ENCODE measurements at places on chromosomes 13 and 19.

- no peak for DNase-seq
These were observed 80.2 kb upstream of the GJB6 start for GRCh38 chr13:20312292-20312691.

GRCh38 chr13:111568290-111568689, 247.8 kb downstream of the TEX29 start:
- DNase-seq = no peak

DNA sequence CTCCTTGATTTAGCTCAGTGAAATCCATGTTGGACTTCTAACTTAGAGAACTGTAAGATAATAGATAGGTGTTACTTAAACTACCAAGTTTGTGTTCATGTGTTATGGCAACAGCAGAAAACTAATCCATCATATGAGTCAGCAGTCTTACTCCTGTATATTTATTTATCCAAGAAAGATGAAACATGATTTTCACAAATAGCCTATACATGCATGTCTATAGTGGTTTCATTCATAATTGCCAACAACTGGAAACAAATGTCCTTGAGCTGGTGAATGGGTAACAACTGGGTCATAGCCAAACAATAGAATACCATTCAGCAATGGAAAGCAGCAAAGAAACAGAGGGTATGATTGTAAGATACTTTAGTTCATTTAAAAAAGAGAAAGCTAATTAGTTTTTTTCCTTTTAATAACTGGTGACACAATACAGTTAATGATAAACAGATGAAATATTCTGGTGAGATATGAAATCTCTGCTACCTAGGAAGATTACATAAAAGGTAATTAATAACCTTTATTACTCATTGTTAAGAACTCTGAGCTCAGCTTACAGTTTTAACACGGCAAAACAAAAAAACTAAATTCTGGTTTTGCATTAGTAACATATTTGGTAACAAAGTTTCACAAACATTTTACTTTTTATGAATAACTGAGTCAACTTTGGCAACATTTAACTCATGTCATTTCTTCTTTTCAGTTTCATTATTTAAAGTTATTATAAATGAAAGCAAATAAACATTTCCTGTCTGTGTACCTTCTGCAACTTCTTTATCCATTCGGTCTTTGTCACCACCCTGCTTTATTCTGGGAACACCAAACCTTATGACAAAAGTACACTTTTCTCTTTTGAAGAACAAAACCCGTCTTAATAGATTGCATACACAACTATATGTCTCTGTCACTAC, 181.3 kb downstream of the LIG4 start:
- no peak for DNase-seq

GRCh38 chr13:93915269-93915809, 564.1 kb downstream of the DCT start:
- DNase-seq = no peak

- DNase-seq = no peak
These were observed 138.1 kb upstream of the KL start for GRCh38 chr13:32878163-32878562.

GRCh38 chr19:31263328-31263727, 85.9 kb downstream of the TSHZ3 start:
- no peak for DNase-seq

DNA sequence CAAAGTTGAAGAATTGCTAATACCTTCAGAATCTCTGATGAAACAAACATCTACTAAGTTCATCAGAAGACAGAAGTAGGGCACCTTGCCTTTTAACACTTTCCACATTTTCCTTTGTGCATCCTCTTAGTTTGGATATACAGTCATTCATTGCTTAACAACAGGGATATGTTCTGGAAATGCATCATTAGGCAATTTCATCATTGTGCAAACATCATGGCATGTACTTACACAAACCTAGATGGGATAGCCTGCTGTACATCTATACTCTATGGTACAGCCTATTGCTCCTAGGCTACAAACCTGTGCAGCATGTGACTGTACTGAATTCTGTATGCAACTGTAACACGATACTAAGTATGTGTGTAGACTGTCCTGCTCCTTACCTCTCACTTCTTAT, 169.8 kb downstream of the SUCLA2 start:
- DNase-seq = no peak

- no peak for DNase-seq
These were observed 1.1 kb downstream of the ADAMTS10 start for GRCh38 chr19:8609279-8610040.

DNA sequence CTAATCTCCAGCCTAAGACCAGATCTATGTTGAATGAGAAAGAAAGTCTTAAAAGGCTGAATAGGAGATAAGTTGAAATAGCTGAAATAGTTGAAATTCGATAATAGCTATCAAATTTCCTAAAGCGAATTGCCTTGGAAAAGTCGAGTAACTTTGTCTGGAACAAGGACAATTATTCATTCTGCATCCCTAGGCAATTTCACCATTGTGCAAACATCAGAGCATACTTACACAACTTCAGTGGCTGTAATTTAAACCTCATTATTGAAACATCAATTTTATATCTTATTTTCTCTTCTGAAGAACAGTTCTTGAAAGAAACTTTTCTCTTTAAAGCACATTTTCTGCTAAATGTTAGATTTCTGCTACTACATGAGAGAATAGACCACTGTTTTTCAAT, 13.6 kb downstream of the TNFSF13B start:
- DNase-seq = no peak

DNA sequence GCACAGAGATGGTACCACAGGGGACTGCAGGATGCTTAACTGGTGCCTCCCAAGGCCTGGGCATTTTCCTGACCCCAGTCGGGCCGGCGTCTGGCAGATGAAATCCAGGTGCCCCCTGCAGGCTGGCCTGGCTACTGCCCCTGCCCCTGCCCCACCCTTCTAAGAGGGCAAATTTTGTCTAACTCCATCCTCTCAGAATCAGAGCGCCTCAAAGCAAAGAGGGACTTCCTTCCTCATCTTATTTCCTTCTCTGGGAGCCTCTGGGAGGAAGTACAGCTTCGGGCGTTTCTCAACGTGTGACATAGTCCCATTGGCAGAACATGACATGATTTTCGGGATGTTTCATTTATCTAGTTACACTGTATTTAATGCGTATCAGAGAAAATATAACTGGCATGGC, 2.7 kb downstream of the PRKACA start:
- DNase-seq = no peak
